ENCODE measurements at places on chromosomes 3 and 15.

DNA sequence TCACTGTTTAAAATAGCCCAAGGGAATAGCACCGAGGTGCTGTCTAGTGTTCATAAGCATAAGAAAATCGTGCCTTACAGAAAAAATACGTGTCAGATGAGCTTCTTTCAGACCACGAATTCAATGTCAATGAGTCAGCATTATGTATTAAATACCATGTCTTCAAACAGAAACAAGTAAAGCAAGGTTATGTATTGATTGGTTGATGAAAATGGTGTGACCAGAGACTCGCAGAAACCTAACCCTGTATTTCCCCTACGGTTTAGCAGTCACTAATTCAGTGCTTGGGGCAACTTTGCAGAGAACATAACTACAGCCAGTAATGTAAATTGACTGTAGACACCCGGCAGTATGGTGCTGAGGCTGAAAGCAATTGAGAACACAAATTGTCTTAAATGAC is 307.7 kb downstream of the IL5RA start:
- DNase-seq = no peak

DNA sequence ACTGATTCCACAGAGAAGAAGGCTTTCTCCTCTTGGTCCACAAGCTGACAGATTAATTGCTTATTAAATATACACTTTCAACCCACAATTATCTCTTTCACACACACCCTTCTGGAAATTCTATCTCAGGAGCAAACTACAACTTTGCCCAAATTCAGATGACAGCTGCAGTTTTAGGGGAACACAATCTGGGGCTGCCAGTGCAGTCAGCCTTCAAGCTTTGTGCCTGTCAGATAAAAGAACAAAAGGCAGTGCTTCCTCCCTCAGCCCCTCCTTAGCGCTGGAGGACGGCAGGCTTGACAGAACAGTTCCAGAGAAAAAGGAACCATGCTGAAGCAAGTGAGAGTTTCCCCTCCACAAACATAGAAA is 99.6 kb downstream of the TMCC1 start:
- DNase-seq = no peak

GRCh38 chr15:68241088-68241935 is 11.8 kb upstream of the CLN6 start:
- no peak for DNase-seq

DNA sequence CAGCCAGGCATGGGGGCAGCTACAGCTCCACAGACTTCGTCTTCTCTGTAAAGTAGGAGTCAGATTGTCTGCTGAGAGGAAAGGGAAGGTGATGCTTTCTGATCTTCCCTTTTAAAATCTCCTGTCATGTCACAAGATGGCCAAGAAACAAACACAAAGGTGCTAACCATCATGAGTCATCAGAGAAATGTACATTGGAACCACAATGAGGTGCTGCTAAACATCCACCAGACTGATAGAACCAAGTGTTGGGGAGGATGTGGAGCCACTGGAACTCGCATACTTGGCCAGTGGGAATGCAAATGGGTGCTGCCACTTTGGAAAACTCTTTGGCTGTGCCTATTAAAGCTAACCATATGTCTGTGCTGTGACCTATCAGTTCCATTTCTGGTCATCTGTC is 268.8 kb downstream of the SLCO3A1 start:
- no peak for DNase-seq

- DNase-seq = no peak
Observed at GRCh38 chr3:146306656-146307455, 56.0 kb upstream of the PLSCR4 start.

- DNase-seq = no peak
Observed at GRCh38 chr3:17401912-17402311, 340.5 kb downstream of the TBC1D5 start.

DNA sequence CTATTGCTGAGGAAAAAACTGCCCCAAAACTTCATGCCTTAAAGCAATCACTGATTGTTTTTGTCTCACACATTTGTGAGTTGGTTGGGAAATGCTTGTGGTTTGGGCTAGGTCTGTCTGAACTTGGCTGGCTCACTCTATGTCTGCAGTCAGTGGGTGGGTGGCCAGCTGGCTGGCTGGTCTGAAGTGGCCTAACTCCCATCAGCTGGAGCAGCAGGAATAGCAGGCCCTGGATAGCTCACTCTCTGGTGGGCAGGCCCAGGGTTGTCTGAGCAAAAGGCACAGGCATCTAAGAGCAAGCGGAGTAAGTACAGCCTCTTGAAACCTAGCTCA is 37.7 kb upstream of the PRR20G start:
- DNase-seq = no peak

DNA sequence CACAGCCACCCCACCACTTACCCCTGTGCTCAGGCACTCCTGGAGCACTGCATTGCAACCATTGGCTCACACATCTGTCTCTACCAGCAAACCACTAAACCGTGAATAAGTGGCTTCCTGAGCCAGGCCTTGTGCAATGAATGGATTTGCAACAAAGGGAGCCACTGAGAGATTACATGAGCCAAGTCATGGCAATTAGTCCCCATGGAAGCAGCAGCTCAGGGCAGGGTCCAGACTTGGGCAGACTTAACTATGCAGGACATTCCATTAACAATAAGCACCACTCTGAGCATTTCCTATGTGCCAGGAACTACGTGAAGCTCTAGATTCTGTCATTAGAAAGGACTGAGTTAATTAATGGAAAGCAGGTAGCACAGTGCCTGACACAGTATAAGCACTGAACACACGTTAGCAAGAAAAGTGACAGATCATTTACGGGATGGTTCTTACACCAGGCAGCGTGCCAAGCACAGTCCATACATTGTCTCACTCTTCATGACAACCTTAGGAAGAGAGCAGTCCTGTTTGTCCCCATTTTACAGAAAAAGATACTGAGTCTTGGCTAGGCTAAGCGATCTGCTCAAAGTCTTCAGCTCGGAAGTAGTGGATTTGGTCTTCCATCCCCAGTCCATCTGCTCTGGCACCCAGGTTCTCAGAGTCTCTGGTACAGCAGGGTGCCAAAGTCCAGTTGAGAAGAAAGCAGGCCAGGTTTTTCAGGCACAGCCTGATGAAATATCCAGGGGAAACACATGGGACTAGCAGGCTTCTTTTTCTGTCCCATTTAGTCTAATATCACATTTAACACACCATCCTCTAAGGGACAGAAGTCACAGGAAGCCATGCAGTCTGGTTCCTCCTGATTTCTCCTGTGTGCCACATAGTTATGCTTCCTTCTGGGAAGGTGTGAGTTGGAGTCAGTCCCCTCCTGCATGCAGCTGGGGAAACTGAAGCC is 44.1 kb downstream of the LIPC start:
- no peak for DNase-seq

- no peak for DNase-seq
Observed at GRCh38 chr3:116947148-116947547, 237.6 kb downstream of the TUSC7 start.

All from HS-27A (cell line).